Fibroblast of gingiva (primary cell): ENCODE measurements at places on chromosomes 3 and 15.

DNA sequence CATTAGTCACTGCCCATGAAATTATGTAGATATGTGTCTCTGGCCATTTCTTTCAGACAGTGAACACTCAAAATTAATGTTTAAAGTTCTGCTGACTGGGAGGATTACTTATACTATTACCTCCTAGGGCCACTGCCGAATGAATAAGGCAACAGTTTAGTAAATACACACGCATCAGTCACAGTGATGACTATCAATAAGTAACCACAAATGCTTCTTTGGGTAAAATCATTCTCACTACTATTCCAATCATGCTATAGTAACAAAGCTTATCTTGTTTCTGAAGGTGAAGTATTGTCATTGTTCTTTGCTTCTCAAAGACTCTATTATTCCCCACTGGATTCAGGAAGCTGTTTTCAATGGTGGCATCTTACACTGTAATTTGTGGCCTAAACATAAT lies 478.8 kb downstream of the EPHA3 start:
- no peak for DNase-seq

- DNase-seq = no peak
Measured at GRCh38 chr15:95127356-95127755, 896.0 kb downstream of the MCTP2 start.

DNA sequence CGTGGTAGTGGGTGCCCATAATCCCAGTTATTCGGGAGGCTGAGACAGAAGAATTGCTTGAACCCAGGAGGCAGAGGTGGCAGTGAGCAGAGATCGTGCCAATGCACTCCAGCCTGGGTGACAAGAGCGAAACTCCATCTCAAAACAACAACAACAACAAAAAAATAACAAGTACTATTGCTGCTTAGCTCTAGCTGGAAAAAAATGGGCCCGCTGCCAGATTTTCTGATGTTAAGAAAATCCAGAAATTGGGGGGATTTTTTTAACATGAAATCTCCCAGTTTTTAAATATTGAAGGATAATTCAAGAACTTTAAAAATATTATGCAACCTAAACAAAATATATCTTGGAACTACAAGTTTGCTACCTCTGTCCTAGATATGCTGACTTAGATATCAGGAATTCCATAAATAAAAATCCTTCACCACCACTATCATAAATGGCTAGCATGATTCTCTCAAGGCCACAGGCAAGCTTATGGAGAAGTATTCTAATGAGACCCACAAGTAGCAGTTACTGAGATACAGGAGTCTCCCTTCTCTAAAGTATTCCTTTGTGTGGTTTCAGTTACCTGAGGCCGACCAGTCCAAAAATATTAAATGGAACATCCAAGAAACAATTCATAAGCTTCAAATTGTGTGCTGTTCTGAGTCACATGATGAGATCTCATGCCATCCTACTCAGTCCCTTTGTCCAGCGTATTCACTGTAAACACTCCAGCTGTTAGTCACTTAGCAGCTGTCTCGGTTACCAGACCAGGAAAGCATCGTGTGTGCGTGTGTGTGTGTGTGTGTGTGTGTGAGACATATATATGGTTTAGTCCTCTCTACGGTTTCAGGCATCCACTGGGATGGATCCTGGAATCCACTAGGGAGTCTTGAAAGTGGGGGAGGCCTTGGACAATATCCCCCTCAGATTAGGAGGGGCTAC lies 277.2 kb downstream of the TBL1XR1 start:
- peak; percentile 57 for DNase-seq

DNA sequence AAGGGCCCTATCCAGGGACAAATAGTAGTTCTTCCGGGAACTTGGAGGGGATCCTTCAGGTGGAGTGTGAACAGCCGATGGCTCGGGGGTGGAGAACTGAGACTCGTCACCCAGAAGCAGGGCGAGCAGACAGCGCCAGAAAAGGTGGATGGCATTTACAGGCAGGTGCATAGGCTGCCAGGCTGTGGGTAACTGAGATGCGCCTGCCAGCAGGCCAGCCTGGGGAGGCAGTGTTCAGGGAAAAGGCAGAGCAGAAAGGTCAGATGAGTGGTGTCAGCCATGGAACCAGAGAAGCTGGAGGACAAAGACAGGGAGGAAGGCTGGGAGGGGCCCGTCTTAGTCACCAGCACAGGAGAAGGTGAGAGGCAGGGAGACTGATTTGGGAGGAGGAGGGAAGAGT lies 53.0 kb upstream of the SEC22A start:
- DNase-seq = no peak

DNA sequence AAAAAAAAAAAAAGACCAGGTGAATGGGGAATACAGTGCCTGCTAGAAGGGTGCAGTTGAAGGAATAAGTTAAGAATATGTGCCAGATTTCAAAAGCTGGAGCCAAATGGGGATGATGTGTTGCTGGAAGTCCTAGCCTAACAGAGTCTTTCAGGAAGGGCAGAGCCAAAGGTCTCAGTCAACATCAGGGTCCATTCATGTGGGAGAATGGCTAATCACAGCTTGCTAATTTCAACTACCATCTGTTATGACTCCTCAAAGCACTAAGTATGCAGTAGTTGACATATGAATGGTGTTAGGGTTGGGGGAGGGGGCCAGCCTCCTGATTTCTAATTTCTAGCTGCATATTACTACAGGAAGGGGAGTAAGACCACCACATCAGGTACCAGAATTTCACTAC lies 4.4 kb downstream of the ZBTB38 start:
- no peak for DNase-seq

GRCh38 chr3:45137656-45138181 lies 8.5 kb downstream of the CDCP1 start:
- DNase-seq = peak; percentile 89

DNA sequence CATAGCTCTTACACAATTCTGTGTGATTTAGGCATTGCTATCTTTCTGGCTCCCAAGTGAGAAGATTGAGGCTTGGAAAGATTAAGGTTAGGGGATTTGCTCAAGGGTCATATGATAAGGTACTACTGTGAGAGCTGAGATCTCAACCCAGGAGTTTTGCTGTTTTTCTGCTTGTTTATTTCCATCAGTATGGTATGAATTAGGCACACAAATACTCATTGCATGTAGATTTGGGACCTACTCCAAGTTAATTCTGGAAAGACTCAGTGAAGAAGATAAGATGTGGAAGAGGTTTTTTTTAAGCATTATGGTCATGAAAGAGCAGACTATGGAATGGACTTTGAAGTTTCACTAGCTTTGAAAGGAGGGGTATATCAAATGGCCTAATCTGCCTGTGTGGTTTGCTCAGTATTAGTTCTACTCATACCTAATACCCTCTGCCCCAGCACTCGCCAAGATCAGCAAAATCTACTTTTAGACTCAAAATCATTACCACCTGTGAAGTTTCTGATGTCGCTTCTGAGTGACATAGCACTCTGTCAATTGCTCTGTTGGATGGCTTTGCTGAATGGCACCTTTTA lies 12.5 kb downstream of the MBNL1 start:
- peak; percentile 36 for DNase-seq

- no peak for DNase-seq
Measured at GRCh38 chr3:38988955-38989354, 62.8 kb downstream of the SCN11A start.

GRCh38 chr3:137792626-137793271 lies 28.6 kb downstream of the SOX14 start:
- no peak for DNase-seq

- DNase-seq = no peak
Measured at GRCh38 chr3:60448696-60449095, 802.6 kb downstream of the FHIT start.

GRCh38 chr3:114223143-114223542 lies 14.2 kb downstream of the ZNF80 start:
- no peak for DNase-seq

DNA sequence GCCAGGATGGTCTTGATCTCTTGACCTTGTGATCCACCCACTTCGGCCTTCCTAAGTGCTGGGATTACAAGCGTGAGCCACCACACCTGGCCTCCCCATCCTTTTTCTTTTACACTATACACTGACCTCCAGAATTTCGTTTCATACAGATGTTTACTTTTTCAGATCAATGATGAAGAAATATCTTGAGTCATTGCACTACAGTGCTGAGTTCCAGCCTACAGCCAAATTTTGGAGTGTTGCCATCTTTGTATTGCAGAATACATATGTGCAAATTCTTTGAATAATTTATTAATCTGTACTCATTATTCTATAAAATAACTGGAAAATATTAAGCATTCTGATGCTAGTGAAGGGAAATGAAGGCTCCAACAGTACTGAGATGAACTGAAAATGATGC lies 12.5 kb downstream of the ZPLD1 start:
- DNase-seq = peak; percentile 68

DNA sequence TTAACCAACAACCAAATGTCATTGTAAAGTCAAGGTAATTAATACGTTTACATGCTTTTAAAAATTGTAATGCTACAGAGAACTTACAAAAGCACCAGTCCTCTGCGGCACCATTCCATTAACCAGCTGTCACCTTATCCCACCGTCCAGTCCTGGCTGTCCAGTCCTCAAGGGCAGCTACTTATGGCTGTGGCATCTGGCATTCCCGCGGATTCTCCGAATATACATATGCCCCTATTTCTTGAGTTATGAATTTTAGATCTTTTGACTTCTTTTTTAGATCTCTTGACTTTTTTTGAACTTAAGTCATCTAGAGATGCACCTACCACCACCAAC lies 382 bp upstream of the POMGNT2 start:
- no peak for DNase-seq

DNA sequence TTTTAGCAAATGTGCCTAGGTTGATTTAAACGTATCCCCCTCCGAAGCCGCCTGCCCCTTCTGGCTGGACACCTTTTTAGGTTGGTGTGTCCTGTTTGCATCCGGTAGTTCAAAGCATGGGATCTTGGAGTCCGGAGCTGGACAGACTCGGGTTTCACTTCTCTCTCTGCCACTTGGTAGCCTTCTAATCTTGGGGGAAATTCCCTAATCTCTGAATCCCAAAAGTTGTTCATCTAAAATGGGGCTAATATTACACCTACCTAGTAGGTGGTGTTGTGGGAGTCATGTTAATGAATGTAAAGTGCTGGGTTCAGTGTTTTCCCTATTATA lies 760 bp downstream of the FANCI start:
- no peak for DNase-seq

DNA sequence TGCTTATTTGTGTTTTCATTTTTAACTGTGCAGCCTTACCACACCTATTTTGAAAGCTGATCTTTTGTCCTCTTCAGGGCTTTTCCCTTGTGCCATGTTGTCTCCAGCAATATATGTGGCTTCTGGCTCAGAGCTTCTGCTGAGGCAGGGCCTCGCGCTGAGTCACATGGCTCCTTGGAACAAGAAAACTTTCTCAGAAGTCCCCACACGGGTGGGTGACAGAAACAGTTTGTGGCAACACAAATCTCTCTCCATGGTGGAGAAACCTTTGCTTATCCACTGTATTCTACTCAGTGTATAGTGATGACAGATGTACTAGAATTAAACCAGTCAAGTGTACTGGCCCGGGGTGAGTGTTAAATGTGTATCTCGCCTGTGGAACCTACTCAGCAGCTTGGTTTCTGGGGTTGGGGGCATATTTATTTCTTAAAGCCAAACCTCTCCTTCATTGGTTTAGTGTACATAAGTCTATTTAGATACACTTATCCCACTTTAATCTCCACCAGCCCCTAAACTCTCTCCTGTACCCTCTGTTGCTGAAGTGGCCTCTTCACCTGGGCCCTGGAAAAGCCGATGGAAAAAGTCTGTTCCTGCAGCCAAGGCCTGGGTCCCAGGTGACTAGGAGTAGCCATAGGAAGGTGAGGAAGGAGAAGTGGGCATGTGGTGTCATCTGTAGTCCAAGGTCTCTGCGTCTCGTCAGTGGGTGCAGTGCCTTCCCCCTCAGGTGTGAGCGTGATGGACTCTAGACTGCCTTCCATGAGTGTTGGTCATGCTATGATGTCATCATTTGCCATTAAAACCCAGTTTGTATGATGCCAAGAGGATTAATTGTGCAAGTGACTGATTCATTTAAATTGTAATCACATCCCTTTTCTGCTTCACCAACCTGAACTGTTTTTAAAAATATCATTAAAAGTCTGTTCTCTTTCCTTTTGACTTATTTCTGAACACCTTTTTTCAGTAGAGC lies 3.2 kb upstream of the FBXL22 start:
- DNase-seq = no peak

GRCh38 chr3:150763841-150764483 lies 993 bp upstream of the SIAH2 start:
- DNase-seq = peak; percentile 73

DNA sequence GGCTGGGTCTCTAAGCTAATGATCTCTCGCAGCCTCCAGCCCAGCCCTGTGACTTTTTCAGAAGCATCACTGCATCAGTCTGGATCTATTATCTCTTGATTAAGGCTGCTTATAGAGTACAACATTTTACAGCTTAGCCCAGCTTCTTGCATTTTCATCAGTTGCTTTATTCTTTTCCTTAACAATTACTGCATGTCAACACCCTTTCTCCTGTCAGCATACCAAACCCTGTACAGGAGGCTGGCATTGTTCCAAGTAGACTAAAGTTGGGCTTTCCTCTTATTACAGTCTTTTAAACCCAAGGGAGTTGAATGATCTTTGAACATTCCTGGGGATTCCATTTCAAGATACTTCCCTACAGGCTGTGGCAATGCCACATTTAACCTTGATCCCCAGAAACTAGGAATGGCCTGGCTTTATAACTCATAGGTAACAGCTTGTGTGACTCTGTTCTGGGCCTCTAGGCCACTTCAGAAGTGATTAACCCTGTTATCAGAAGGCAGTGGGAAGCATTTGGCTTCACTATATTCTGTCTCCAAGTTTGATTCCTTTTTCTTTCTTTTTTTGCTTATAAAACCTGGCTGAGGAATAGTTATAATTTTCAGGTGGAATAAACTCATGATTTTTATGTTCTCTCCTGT lies 182.9 kb downstream of the KCNMB2 start:
- DNase-seq = peak; percentile 46

- DNase-seq = no peak
Measured at GRCh38 chr3:197505796-197506548, 49.8 kb downstream of the BDH1 start.

DNA sequence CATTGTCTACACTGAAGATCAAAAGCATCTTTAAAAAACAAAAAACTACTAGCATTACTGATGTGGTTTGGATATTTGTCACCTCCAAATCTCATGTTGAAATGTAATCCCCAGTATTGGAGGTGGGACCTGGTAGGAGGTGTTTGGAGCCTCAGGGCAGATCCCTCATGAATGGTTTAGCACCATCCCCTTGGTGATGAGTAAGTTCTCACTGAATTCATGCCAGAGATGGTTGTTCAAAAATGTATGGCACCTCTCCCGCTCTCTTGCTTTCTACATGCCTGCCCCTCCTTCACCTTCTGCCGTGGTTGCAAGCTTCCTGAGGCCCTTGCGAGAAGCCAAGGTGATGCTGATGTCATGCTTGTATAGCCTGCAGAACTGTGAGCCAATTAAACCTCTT lies 136.6 kb upstream of the FHIT start:
- no peak for DNase-seq

- DNase-seq = no peak
Measured at GRCh38 chr3:100171211-100171914, 57.1 kb upstream of the FILIP1L start.

DNA sequence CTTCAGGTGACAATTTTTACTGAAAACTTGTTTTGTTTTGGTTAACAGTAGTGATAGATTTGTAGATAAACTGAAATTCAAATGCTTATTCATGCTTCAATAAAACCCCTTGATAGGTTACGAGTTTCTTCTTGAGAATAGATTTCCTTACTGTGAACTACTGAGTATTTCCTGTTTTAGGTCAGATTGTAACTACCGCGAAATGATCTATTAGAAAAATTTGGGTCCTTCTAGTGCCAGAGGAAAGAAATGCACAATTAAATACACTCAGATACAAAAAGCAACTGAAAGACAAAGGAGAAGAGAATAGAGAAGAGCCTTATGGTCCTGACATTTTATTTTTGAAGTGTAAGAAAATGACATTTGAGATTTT lies 251.7 kb upstream of the TBL1XR1 start:
- DNase-seq = no peak

- no peak for DNase-seq
Measured at GRCh38 chr3:11363715-11364114, 91.5 kb downstream of the ATG7 start.
